Dorsolateral prefrontal cortex (tissue), 122 donors: ENCODE measurements at places on chromosomes 5 and 9.

GRCh38 chr5:109611505-109611904 lies 78.2 kb upstream of the MAN2A1 start:
- no peak for DNase-seq

GRCh38 chr5:148084269-148084668 lies 20.5 kb downstream of the SPINK5 start:
- no peak for DNase-seq

- no peak for DNase-seq
Measured at GRCh38 chr5:121315786-121316185, 535.9 kb upstream of the FTMT start.

DNA sequence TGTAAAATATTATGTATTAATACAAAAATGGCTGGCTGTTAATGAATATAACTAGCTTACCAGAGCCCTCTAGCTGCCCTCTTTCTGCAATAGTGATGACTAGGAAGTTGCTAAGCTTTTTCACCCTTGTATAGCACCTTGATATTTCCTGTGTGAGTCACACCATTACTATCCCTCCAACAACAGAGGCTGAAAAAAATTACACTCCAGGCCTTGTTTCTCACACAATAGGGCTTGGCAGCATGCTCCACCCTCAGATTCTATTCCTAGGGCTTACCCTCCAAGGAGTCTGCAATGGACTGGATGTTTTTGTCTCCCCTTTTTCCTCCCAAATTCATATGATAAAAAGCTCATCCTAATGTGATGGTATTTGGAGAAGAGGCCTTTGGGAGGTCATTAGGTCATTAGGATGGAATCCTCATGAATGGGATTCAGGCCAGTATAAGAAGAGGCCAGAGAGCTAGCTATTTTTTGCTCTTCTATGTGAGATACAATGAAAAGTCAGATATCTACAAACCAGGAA lies 184.6 kb upstream of the MAP1B start:
- no peak for DNase-seq
